ENCODE measurements at places on chromosomes 11 and 22.

GRCh38 chr22:37661160-37661924 lies 2.8 kb downstream of the PDXP start:
- no peak for DNase-seq

DNA sequence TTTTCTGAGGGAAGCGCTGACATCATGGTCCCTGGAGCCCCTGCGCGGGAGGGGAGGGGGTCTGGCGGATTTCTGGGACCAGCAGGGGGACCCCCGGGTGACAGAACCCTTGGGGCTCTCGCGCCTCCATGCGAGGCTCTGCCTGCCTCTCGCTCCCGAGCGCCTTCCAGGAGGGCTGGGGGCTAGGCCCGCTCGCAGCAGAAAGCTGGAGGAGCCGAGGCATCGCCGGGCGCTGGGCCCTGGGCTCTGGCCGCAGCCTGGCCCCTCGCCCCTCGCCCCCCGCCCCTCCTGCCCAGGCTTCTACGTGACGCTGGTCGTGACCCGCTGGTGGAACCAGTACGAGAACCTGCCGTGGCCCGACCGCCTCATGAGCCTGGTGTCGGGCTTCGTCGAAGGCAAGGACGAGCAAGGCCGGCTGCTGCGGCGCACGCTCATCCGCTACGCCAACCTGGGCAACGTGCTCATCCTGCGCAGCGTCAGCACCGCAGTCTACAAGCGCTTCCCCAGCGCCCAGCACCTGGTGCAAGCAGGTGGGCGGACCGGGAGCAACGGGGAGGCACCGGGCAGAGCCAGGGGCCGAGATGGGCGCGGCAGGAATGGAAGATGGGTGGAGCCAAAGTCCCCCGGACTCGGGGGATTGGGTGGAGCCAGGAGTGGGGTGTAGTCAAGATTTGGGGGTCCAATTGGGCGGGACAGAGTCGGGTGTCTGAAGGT lies 5.4 kb downstream of the BEST1 start:
- peak; percentile 90 for DNase-seq

DNA sequence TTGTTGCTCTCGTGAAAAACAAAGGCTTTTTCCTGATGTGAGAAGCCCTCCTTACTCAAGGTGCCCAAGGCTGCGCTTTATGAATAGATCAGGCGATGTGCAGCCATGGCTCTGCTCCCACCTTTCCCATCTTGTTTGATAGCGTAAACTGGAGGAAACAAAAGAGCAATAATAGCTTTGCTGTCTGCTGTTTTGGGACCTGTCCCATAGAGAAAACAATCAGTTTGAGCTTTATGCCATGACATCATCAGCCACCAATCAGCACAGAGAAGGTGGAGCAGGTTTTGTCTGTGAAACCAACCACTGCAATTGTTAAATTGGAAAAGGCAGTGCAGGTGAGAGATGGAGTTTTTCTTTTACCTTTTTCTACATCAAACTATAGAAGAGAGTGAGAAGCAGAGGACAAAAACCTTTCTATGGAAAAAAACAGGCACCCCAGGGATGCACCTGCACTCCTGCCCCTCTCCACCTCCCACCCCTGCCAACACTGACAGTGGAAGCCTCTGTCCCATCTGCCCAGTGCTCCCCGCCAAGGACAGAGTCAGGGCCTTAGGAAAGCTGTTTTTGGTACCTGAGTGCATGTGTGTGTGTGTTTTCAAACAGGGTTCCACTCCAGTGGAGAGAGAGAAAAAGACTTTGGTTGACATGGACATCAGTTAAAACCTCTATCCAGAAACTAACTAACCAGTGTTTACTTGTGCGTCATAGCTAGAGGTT lies 80.7 kb downstream of the MICAL3 start:
- no peak for DNase-seq

- DNase-seq: no peak
These were observed 113.7 kb upstream of the TIMP3 start for GRCh38 chr22:32687801-32688200.

DNA sequence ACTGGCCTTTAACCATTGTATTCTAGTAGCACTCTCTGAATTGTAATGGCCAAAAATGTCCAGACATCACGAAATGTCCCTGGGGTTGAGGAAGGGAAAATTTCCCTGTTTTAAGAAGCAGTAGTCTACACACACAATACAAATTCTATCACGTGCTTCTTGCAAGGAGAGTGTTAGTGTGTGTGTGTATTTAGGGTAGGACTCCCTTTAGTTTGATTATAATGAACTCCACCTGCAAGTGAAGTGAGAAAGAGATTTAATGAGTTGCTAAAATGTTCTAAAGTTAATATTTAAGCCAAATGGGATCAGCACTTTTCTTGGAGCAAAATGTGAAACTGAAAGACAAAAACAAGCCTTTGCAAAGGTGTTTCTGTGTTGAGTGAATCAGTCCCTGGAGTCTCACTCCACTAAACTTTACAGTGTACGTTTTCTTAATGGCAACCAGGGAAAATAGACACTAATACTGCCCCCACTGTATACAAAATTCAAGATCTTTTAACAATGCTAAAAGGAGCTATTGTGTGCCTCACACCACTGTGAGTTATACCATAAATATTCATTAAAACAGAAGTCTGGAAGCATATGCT lies 590.3 kb upstream of the TENM4 start:
- DNase-seq: no peak

DNA sequence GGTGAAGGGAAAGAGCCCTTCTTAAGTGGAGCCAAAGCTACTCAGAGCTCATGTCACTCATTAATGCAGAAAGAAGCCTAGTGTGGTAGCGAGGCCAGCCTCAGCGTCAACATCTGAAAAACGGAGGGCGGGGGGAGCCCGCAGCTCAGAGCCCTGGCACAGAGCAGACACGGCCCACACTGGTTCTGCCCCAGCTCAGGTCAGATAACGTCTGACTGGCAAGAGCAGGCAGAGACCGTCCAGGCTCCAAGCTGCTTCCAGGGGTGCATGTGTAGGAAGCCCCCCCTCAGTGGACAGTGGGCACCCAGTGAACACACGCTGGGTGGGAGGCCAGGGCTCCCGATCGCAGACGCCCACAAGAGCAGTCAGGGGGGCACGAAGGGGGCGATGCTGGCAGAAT lies 100.8 kb downstream of the SHANK2 start:
- no peak for DNase-seq

DNA sequence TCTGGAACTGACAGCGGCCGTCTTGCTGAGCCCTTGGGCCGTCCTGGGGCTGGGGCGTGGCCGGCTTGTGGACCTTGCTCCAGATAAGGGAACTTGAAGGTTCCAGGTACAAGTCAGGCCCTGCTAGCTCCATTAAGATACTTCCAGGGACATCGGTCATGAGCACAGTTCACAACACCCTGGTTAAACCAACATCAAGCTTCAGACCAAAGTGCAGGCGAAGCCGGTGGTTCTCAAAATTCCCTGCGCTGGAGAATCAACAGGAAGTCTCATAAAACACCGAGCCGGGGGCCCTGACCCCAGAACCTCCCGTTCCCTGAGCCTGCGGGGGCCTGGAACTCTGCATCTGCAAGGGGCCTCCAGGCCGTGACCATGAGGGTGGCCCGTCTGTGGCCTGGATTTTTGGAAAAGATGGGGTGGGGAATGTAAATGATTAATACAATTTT lies 1043.8 kb downstream of the BRD1 start:
- DNase-seq: no peak

- DNase-seq: no peak
These were observed 262.2 kb upstream of the UBASH3B start for GRCh38 chr11:122393209-122393860.

DNA sequence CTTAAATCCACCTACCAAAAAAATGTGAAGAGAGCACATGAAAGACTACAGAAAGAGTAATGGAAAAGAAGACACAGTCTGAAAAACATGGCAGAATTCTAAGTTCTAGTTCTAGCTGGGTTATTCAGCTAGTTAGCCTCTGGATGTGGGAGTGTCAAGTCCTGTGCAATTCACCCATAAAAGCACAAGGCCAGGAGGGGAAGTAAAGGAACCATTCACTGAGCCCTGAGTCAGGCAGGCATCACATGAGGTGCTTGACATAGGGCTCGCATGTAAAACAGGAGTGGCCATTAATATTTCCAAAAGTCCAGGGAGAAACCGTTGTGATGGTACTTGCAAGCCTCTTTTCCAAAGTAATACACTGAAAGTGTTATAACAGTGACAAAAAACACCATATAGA lies 103.7 kb downstream of the GAB2 start:
- no peak for DNase-seq

DNA sequence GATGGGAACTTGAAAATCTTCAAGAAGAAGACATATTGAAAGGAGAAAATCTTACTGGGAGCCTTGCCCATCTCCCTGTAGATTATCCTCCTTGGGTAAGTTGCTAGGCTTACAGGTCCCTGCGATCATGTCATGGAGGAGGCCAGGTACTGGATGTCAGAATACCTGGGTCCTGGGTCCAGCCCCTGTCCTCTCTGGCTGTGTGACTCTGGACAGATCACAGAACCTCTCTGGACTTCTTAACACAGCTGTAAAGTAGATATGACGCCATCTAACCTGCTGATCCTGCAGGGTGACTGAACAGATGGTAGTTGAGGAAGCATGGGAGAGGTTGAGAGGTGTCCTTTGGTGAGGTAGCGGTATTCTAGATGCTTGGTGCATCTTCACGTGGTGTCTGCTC lies 4.1 kb downstream of the TSKU start:
- no peak for DNase-seq

DNA sequence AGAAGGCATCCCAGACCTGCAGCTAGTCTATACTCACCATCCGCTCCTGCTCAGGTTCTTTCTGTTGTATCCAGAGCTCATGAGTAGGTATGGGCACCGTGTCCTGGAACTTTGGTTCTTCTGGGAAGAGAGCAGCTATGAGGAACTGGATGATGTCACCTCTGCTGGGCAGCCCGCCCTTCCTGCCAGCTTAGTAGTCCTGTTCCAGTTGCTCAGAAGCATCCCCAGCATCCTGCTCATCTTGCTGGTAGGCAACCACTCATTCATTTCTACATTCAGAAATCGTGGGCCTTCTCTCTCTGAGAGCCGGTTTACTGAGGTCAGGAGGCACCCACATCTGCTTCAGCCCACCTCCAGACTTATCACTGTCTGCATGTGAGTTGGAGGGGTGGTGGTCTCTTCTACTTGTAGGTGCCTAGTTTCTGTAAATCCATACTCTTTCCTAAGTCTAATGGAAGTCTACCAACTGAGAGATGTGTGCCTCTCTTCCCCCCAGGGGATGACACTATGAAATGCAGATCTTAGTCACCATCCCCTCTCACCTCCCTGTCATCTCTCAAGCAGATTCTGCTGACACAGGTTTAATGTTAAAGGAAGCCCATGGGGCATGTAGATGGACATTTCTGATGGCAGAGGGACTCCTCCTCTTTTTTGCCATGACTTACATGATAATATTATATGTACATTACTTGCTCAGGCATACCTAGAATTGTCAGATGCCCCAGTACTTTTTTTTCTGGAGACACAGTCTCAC lies 29.6 kb upstream of the CCDC134 start:
- DNase-seq: no peak

DNA sequence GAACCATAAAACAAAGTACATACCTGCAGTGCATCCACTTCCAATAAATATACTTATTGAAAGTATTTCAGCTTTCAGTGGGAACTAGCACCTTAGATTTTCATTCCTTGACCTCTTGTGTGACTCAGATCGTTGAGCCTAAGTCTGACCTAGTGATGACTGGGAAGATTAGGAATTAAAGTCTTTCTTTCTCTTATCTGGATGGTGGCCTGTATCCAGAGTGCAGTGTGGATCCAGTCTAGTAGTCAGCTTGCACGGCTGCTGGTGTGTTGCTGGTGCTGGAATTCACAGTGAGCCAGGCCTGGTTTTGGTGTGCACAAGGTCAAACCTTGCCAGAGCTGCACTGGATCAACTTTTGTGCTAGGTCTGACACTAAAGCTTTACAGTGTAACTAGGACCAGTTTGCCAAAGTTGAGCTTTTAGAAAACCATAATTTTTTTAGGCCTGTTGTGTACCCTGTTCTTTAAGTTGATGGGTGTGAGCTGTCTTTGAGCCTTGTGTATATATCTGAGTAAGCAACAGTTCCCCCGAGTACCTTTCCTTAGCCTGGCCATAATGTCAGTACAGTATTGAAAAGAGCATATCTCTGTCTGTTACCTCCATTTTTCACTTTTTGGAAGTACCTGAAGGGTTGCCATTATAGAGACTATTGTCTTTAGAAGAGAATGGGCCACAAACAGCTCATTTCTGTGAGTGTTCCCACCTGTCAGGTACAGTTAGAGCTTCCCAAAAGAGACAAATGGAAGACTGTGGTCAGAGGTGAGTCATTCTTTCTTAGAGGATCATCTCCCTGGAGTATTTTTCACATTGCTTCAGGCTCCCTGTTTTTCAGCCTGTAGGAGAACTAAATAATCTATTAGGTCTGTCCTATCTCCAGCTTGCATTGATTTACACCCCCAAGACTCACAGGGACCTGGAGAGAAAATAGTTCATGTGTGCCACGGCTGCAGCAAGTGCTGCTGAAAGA lies 89.8 kb downstream of the ALX4 start:
- no peak for DNase-seq

DNA sequence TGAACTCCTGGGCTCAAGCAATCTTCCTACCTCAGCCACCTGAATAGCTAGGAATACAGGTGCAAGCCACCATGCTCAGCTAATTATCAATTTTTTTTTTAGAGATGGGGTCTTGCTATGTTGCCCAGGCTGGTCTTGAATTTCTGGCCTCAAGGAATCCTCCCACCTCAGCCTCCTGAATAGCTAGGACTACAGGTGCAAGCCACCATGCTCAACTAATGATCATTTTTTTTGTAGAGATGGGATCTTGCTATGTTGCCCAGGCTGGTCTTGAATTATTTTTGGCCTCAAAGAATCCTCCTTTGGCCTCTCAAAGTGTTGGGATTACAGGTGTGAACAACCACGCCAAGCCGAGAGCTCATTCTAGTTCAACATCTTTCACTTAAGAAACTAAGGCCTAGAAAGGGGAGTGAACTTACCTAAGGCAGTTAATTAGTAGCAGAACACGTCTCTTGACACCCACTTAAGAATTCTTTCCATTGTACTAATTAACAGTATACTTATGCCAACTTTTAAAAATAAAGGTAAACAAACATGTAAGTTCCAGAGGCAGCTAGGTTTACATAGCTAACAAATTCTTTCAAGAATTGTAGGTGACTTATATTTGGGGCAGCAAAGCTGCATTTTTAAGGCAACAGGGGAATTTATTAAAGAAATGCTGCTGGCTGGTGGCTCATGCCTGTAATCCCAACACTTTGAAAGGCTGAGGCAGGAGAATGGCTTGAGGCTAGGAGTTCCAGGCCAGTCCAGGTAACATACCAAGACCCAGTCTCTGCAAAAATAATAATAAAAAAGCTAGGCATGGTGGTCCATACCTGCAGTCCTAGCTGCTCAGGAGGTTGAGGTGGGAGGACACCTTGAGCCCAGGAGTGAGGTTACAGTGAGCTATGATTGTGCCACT lies 9.6 kb downstream of the ZBED5 start:
- no peak for DNase-seq

DNA sequence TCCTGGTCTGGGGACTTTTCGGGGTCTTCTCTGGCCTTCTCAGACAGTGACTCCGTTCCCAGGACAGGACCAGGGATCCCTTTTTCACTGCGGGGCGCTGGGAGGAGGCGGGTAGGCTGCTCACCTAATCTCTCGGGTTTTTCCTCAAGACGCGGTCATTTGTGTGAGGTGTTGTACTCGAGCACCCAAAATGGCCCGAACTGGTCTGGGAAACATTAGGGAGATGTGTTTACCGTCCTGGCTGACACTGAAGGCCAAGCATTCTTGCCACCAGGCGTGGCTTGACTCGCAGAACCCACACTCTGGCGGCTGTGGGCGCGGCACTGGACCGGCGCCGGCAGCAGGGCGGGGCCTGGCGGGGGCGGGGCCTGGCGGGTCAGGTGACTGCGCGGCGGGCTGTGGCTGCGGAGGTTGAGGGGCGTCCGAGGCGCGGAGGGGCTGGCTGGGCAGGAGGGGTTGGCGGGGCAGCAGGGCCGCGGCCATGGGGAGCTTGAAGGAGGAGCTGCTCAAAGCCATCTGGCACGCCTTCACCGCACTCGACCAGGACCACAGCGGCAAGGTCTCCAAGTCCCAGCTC lies at the start of gene SWAP70:
Gene SWAP70, plus strand, starts transcription at position 379 of the 577 bp plus-strand sequence. Its CDS starts 103 bp downstream, at position 482.
- peak; percentile 95 for DNase-seq
